ENCODE measurements at places on chromosomes 1 and 21. TPM values are rescaled to one million over a fixed set of nuclear protein-coding genes. Genes with fewer than 3 reads are reported as not detected.

The STYXL2 gene
- 0.11 TPM for polyA plus RNA-seq

The CYP2J2 gene
- polyA plus RNA-seq = 0.71 TPM

The DENND2C gene
- 1.3 TPM for polyA plus RNA-seq

The SYT2 gene
- polyA plus RNA-seq = 0.01 TPM

The F3 gene
- 95.5 TPM for polyA plus RNA-seq

The ITGB2 gene
- 81.7 TPM for polyA plus RNA-seq

The KIF21B gene
- 0.46 TPM for polyA plus RNA-seq

The FCRL5 gene
- 0.15 TPM for polyA plus RNA-seq

The PLA2G4A gene
- 2.6 TPM for polyA plus RNA-seq

The MAN1A2 gene
- 10.9 TPM for polyA plus RNA-seq

All from adipose tissue (tissue), 3 donors.